GM23338 (cell line): ENCODE measurements at places on chromosomes 7 and 10. TPM values are rescaled to one million over a fixed set of nuclear protein-coding genes. Genes with fewer than 3 reads are reported as not detected.

Gene GJD4
- 0.35 TPM in 1 of 2 replicates, not detected in the other for total RNA-seq

- no peak for DNase-seq
Measured at GRCh38 chr10:18577823-18578685, 73.3 kb downstream of the NSUN6 start.

GRCh38 chr7:7228967-7229366, 46.6 kb downstream of the C1GALT1 start:
- DNase-seq = no peak

- DNase-seq = peak; percentile 44
Measured at GRCh38 chr10:91880310-91880709, 29.0 kb downstream of the FGFBP3 start.

Gene GFRA1
- total RNA-seq = 2.5 and 2.8 TPM in 2 replicates

Gene H2BK1
- total RNA-seq = not detected in 2 replicates

Gene ZNF853
- 8.9 and 9.8 TPM in 2 replicates for total RNA-seq
